ENCODE measurements at places on chromosomes 4 and X. TPM values are rescaled to one million over a fixed set of nuclear protein-coding genes. Genes with fewer than 3 reads are reported as not detected.

- no peak overlapping the region for H3K4me3 ChIP-seq
- no peaks in the 10 kb centered on the region for H3K4me1 ChIP-seq
- no peak for DNase-seq
- H3K27me3 ChIP-seq = no peaks in the 10 kb centered on the region
- H3K36me3 ChIP-seq = no peaks in the 10 kb centered on the region
Measured at GRCh38 chr4:136863756-136864155, 668.5 kb downstream of the PCDH18 start.

- no peaks in the 10 kb centered on the region for H3K27me3 ChIP-seq
- no peaks in the 10 kb centered on the region for H3K36me3 ChIP-seq
- no peak overlapping the region for H3K4me3 ChIP-seq
- no peak overlapping the region for H3K27ac ChIP-seq
- no peak for DNase-seq
Measured at GRCh38 chrX:819684-820083, 189.1 kb downstream of the SHOX start.

DNA sequence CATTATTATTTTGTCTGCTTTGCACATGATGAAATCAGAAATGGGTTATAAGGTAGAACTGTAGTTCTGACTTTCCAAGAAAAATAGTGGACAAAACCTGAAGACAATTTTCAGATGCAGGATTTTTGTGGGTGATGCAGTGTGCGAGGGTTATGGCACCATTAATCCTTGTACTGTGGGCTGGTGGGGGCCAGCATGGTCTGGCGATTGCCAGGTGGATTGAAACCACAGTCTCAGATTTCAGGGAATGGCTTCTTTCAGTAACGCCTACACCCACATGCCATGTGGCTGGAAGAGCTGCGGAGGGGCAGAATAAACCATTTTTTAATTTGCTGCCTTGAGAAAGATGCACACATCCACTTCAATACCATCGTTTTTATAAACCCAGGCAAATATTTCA is 150.5 kb downstream of the ARSF start:
- no peaks in the 10 kb centered on the region for H3K4me1 ChIP-seq
- no peaks in the 10 kb centered on the region for H3K36me3 ChIP-seq
- no peaks in the 10 kb centered on the region for H3K27me3 ChIP-seq
- H3K4me3 ChIP-seq = no peak overlapping the region

DNA sequence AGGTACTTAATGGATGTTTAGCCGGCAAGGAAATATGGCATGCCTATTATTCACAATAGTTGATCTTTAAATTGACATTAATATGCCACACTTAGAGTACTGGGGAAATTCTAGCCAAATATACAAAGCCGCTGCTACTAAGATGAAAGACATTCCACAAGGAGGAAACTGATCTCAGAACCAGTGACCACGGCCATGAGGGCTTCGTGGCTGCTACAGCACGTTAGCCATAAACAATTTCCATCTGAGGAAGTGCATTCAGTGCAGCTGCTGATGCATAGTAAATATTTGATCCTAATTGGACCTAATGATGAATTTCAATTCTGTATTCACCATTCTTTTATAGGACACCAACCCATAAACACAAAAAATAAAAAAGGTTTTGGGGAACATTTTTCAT is 59.1 kb downstream of the SORBS2 start:
- no peaks in the 10 kb centered on the region for H3K27me3 ChIP-seq
- no peak overlapping the region for H3K4me3 ChIP-seq
- H3K27ac ChIP-seq = no peak overlapping the region
- DNase-seq = no peak
- H3K36me3 ChIP-seq = no peaks in the 10 kb centered on the region

GRCh38 chr4:145937971-145938611 is 532 bp downstream of the ZNF827 start:
- H3K27ac ChIP-seq = peak overlapping the region; percentile 94
- H3K4me1 ChIP-seq = peaks cover 32% of the 10 kb centered on the region
- peak overlapping the region; percentile 95 for H3K4me3 ChIP-seq

The ARMCX4 gene
- total RNA-seq = 2.9 TPM

The SEC31A gene
- total RNA-seq = 161 TPM

Measured in esophagus squamous epithelium (tissue), 5 donors.